ENCODE measurements at places on chromosomes 1 and 21.
A peak's percentile ranks its signal among the peaks of the same experiment; 100 is the strongest.

DNA sequence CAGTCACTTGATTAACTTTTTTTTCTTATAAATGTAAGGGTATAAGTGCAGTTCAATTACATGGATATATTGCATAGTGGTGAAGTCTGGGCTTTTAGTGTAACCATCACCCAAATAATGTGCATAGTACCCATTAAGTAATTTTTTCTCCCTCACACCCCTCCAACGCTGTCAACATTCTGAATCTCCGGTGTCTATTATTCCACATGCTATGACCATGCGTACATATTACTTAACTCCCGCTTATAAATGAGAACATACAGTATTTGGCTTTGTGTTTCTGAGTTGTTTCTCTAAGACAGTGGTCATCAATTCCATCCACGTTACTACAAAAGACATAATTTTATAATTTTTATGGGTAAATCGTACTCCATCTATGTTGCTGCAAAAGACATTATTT lies 1191.1 kb downstream of the NCAM2 start:
- no peak for DNase-seq

DNA sequence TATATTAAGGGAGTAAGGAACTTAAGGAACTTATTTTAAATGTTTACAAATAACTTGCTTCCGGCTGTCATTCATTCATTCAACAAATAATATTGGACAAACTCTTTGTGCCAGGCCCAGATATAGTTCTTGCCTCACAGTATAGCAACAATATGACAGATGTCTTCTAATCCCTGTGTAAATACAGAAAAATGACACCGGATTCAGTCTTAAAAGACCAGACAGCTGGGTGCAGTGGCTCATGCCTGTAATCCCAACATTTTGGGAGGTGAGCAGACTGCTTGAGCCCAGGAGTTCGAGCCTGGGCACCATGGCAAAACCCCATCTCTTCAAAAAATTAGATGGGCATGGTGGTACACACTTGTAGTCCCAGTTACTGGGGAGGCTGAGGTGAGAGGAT lies 23.7 kb downstream of the EIF2B3 start:
- no peak for DNase-seq

DNA sequence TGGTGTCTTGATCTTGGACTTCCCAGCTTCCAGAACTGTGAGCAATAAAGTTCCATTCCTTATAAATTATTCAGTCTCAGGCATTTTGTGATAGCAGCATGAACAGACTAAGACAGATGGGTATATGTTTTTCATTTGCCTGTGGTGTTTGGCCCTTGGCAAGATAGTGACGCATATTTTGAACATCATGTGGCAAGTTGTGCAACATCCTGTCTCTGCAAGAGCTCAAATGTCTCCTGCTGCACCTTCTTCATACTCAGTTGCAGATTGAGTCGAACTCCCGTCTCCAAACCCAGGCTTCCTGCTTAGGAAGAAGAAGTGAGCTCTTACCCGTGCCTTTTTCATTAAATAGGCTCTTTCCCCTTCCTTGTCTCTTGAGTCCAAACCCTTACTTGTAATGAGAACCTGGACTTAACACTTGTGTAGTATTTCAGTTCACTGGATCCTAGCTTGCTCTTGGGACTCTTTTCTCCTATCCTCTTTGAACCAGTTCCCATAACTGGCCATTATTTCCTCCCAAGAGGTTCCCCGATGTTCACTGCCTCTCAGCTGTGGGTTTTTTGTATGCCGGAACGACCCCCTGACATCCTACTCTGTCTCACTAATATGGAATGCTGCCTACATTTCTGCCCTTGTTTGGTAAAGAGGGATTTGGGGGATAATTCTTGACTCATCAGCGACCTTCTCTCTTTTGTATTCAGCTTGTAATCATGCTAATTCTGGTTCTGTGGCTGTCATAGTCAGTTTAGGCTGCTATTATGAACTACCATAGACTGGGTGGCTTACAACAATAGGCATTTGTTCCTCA lies 125.0 kb upstream of the KCNK2 start:
- peak; percentile 14 for DNase-seq

- DNase-seq: no peak
These were observed 139.7 kb upstream of the C1orf87 start for GRCh38 chr1:60213253-60213652.

DNA sequence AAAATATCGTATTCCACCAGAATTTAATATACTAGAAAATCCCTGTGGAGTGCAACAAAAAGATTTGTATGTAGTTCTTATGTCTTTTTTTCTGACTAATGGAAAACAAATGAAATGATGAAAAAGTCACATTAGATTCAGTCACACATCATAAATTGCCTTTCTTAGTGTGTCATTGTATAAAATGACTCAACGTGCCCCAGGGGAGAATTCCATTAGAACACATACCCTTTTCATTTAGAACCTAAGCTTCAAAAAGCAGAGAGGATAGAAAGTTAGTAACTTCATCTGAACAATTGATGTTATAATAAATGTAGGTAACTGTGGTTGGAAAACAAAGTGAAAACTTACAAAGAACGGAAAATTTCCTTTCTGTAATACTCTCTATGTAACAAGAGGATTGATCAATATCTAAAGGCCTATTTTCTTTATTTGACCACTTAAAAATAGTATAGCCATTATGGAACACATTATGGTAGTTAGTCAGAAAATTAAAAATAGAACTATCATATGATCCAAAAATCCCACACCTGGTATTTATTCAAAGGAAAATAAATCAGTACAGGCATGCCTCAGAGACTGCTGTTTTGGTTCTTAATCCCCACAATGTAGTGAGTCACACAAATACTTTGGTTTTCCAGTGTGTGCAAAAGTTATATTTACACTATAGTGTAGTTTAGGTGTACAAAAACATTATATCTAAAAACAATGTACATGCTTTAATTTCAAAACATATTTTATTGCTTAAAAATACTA lies 1016.1 kb downstream of the KCNT2 start:
- DNase-seq: no peak

DNA sequence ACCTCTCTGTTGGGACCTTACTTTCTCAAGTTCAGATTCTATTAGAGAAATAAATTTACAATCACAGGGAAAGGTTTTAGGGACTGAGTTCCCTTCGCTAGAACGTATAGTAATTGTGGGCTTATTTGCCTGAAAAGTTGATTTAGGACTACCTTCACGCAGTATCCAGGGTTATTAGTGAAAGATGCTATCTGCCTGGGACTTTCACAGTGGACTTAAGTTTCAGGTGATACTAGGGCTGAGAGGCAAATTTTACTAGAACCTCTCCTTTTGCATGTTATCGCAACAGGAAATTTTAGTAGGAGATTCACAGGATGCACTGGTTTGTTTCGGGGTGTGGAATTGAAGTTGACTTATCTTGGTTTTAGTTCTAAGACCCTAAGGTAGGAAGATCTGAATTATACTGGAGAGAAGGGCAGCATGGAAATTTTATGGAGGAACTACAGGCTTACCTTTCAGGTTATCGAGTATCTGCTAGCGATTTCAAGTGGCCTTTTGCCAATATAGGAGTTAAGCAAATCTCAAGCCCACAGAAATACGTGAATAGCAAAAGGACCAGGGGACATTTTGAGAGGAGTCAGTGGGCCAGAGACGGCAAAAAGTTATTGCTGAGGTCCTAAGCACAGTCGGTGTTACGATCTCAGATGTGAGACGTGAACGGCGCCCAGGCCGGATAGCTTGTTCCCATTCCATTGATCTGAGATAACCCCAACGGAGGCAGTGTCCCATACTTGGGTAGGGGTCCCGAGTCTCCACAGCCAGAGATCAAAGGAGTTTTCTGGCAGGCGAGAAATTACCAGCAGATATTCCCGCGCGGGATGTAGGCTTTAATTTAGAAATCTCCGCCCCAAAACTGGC lies 723 bp upstream of the GNAI3 start:
- peak; percentile 42 for DNase-seq

DNA sequence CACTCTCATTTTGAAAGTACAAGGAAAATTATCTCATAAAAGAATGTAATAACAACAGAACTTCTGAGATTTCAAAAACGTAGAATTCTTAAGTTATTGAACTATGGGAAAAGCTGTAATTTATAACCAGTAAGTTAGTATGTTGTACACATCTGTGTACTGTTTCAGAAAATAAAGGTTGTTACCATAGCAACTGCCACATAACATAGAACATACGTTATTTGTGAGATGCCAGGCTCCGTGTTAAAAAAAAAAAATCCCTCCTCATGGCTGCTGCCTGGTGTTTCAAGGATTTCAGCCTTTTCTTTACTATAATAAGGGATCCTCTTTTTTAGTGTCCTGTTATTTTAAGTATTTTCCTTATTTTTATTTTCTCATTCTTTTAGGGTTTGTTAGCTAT lies 79.5 kb downstream of the RWDD3 start:
- no peak for DNase-seq
